ENCODE measurements at places on chromosomes 1 and 21.

DNA sequence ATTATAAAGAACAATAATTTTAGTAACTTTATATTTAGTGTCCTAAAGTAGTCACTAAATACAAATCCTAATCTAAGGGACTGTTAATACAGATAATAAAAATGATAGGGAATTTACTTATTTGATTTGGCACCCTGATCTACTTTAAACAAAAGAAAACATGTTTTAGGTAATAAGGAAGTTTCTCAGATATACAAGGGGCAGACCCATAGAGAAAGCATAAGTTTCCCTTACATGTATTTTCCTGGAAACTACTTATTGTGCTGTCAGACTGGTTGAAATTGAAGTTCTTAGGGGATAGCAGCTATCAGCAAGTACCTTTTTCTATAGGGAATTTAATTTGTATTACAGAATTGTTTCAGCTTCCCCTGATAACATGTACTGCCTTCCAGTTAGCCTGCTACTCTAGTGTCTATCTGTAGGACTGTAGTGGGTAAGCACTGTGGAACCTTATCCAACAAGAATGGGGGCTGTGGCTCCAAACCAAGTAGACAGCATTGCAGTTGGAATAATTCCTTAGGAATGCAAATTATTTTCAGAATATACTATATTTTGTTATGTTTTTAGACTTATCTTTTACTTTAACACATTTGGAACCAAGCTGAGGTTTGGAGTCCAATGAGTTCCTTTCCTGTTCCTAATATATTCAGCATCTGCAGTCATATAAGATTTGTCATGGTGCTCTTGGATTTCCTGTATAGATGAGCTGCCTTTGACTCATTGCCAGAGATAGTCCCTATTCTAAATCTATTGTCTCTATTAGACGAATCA lies 14.7 kb downstream of the MSH4 start:
- DNase-seq: no peak
- peaks cover 8% of the 10 kb centered on the region for H3K36me3 ChIP-seq
- no peak overlapping the region for H3K27ac ChIP-seq
- no peak overlapping the region for H3K4me3 ChIP-seq
- H3K4me1 ChIP-seq: no peaks in the 10 kb centered on the region

DNA sequence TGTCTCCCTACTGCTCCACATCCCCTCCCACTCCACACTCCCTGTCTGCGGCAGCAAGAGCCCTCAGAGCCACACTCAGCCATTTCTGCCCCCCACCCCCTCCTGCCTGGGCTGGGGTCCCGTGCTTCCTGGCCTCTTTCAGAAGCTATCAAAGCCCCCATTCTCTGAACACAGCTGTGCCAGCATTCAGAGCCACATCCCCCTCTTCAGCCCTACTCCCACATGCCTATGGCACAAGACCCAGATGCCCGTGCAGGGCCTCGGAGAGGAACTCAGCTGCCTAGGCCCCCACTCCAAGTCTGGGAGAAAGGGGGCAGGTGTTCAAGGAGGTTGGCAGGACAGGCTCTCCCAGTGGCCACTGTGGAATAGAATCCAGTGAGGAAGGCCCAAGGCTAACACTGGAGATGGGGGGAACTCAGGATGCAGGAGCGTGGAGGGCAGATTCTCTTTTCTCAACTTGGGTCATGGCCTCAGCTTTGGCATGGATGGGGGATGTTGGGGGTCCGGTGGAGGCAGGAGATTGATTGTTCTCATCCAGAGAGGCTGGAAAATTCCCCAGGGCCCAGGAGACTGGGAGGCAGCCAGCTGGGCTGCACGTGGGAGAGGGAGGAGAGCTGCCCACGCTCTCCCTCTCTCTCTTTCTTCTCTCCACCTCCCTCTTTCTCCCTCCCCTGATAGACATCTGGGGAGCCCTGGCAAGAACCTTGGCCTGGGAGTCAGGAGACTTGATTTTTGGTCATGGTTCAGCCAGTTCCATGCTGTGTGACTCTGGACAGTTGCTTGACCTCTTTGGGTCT lies 3.5 kb upstream of the BCAN start:
- no peak for DNase-seq
- H3K27me3 ChIP-seq: peaks cover 73% of the 10 kb centered on the region
- H3K4me3 ChIP-seq: no peak overlapping the region
- peaks cover 17% of the 10 kb centered on the region for H3K4me1 ChIP-seq
- H3K36me3 ChIP-seq: no peaks in the 10 kb centered on the region

GRCh38 chr1:47434051-47434842 lies 3.6 kb upstream of the FOXD2 start:
- H3K4me3 ChIP-seq: peak overlapping the region; percentile 93
- peak overlapping the region; percentile 76 for H3K27ac ChIP-seq
- peaks cover 56% of the 10 kb centered on the region for H3K4me1 ChIP-seq
- no peak for DNase-seq
- no peaks in the 10 kb centered on the region for H3K36me3 ChIP-seq

GRCh38 chr1:18913065-18913835 lies 10.9 kb upstream of the ALDH4A1 start:
- no peaks in the 10 kb centered on the region for H3K27me3 ChIP-seq
- no peak overlapping the region for H3K27ac ChIP-seq
- H3K36me3 ChIP-seq: no peaks in the 10 kb centered on the region
- H3K4me1 ChIP-seq: peaks cover 22% of the 10 kb centered on the region

GRCh38 chr1:210132582-210132981 lies 100.0 kb upstream of the SERTAD4 start:
- no peak overlapping the region for H3K27ac ChIP-seq
- no peaks in the 10 kb centered on the region for H3K36me3 ChIP-seq
- DNase-seq: no peak
- no peak overlapping the region for H3K4me3 ChIP-seq
